ENCODE measurements at places on chromosomes 16 and 17. TPM values are rescaled to one million over a fixed set of nuclear protein-coding genes. Genes with fewer than 3 reads are reported as not detected.

The SLC13A2 gene
- polyA plus RNA-seq: 11.1 TPM

The CAVIN1 gene
- 75.4 TPM for polyA plus RNA-seq

The TRPV3 gene
- polyA plus RNA-seq: 2.3 TPM

The ZNF207 gene
- polyA plus RNA-seq: 235 TPM

The VAT1L gene
- polyA plus RNA-seq: 5.9 TPM

The SPAG7 gene
- 93.4 TPM for polyA plus RNA-seq

The EMC8 gene
- 22.8 TPM for polyA plus RNA-seq

The PMP22 gene
- polyA plus RNA-seq: 76.1 TPM

The C17orf78 gene
- 0.12 TPM for polyA plus RNA-seq

The CPPED1 gene
- polyA plus RNA-seq: 25.1 TPM

The SHPK gene
- 17.3 TPM for polyA plus RNA-seq

The HBQ1 gene
- 0.85 TPM for polyA plus RNA-seq

DNA sequence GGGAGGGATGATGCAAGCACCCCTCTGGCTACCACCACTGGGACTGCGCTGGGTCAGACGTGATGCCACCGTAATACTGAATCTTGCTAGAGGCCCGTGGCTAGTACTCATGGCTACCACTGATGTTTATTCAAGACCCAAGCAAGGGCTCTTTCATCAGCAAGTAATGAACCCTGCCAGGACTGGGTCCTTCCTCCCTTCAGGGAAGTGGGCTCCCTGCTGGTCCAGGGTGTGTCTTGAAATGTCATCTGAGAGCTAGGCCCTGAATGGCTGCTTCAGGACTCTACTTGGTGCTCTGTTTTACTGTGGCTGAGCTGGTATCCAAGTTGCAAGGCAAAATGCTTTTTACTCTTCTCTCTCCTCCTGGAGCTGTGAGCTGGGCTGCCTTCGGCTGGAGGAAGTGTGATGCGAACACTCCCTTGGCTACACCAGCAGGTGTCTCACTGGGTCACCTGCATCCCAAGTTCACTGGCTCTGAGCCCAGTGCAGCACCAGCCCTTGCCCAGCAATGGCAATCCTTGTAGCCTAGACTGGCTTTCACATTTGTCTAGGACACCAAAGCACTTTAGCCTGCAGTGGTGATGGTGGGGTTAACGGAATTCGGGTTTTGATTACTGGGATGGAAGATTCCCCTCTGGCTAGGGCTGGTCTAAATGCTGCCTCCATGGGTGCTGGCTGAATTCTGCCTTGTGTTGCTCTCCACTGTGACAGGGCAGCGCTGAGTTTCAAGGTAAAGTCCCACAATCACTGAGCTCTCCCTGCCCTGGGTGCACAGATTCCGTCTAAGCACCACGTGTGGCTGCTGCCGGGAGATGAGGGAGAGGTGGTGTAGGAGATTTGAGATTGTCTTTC, 98.6 kb downstream of the USP22 start:
- no peak for DNase-seq

DNA sequence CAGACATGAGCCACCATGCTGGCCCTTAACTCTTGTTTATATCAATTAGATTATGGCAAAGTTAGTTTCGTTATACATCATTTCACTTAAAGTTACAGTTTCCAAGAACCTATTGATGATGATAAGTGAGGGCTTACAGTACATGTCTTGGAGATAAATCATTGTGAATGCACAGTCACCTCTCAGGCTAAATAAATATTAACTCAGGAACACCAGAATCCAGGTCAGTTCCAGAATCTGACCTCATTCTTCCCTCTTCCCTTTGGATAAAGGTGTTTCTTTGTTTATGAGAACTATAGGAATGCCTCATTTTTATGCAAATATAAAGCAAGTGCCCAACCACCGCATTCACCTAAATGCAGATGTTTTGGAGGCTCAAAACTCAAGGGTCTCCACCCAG, 48.4 kb upstream of the CRYM start:
- DNase-seq: no peak

DNA sequence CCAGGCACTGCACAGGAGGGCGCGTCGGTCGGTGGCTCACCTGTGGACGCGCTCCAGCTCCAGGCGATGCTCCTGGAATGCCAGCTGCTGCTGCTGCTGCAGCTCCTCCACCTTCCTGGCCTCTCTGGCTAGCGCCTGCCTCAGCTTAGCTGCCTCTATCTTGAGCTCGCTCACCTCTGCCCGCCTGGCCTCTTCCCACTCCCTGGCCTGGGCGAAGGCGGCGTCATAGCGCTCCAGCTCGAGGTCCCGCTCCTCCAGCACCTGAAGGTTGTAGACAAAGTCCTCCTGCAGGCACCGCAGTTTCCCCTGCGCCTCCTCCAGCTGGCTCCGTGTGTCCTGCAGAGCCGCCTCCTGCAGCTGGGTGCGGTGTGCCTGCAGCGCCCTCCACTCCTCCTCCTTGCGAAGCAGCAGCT, 11.1 kb downstream of the CCDC57 start:
- DNase-seq: no peak

DNA sequence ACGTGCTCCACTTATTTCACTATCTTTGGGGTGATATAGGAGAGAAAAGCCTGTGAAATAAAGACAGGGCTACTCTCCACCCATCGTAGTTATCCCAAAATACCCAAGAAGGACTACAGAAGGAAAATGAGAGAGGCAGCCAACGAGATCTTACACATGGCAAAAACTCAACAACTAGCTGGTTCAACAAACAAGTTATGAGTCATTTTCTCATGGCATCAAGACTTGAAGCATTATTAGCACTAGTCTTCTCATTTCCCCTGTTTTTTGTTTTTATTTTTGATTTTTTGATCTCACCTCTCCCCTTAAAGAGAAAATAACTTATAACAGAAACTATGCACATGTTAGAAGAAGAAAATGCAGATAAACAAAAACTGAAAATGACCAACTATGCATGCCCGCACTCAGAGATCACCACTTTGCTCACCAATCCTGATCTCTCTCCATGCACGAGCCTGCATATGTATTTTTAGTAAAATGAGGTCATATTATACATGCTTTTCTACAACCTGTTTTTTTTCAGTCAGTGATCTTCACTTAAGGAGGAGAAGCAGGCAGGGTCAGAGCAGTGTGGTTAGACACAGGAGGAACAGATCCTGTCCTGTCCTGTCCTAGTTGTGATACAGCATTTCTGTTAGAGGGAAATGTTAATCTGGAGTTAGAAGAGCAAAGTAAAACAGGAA, 22.8 kb downstream of the FAM117A start:
- no peak for DNase-seq

GRCh38 chr17:43998552-43998951, 5.9 kb upstream of the NAGS start:
- no peak for DNase-seq

- DNase-seq: no peak
Observed at GRCh38 chr17:37743875-37744632, 805 bp downstream of the HNF1B start.

GRCh38 chr16:30398661-30399434, 3.6 kb downstream of the ZNF48 start:
- DNase-seq: no peak

GRCh38 chr16:79463841-79464240, 136.7 kb downstream of the MAF start:
- no peak for DNase-seq

GRCh38 chr17:56011406-56012131, 141.7 kb upstream of the ANKFN1 start:
- DNase-seq: no peak

- no peak for DNase-seq
Observed at GRCh38 chr16:55832773-55833691, at the start of gene CES1. CES1 (minus strand) TSS chr16:55833096; CDS start chr16:55833055, 41 bp downstream.

DNA sequence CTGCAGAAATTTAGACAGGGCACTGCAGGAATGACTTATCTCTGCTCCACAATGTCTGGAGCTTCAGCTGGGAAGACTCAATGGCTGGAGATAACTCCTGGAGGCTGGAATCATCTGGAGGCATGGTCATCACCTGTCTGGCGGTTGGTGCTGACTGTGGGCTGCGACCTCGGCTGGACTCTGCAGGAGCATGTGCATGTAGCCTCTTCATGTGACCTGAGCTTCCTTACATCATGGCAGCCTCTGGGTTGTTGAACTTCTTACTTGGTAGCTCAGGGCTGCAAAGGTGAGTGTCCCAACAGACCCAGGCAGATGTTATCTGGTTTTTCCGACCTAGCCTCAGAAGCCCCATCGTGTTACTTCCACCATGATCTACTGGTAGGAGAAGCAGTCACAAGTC, 188.2 kb upstream of the RPL38 start:
- DNase-seq: no peak

- DNase-seq: no peak
Observed at GRCh38 chr16:27779641-27780164, 229.8 kb downstream of the KATNIP start.

- no peak for DNase-seq
Observed at GRCh38 chr17:27544350-27545131, 86.4 kb upstream of the LGALS9 start.

DNA sequence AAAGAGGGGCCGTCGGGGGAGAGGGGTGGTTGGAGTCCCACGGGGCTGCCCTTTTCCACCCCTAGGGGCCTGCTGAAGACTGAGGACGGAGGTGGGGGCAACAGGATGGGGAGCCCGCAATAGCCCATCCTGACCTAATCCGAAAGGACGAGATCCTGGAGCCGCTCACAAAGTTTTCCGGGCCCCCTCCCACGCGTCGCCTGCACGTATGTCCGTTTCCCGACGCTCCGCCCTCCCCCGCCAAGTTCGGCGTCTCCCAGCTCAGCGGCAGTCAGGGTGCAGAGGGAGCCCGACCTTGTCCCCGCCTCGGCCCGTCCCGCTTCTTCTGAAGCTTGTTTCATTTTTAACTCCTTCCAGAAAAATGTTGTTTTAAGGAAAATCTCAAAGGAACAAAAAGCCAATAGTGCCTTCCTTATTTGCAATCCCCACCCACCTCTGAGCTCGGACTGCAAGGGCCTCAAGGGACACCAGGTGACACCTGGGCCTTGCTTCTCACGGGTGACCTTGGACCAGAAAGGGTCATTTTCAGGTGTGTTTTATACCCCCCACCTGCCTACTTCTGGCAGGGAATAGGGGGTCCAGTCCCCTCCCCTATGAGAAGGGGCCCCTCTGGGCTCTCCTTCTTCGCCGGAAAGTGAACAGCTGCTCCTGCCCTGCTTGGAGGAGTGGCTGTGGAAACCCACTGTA, 3.4 kb upstream of the ZNF423 start:
- DNase-seq: no peak

GRCh38 chr17:71423871-71424546, 696.8 kb upstream of the SOX9 start:
- DNase-seq: no peak

GRCh38 chr16:11020792-11021551, 76.6 kb downstream of the CLEC16A start:
- no peak for DNase-seq

DNA sequence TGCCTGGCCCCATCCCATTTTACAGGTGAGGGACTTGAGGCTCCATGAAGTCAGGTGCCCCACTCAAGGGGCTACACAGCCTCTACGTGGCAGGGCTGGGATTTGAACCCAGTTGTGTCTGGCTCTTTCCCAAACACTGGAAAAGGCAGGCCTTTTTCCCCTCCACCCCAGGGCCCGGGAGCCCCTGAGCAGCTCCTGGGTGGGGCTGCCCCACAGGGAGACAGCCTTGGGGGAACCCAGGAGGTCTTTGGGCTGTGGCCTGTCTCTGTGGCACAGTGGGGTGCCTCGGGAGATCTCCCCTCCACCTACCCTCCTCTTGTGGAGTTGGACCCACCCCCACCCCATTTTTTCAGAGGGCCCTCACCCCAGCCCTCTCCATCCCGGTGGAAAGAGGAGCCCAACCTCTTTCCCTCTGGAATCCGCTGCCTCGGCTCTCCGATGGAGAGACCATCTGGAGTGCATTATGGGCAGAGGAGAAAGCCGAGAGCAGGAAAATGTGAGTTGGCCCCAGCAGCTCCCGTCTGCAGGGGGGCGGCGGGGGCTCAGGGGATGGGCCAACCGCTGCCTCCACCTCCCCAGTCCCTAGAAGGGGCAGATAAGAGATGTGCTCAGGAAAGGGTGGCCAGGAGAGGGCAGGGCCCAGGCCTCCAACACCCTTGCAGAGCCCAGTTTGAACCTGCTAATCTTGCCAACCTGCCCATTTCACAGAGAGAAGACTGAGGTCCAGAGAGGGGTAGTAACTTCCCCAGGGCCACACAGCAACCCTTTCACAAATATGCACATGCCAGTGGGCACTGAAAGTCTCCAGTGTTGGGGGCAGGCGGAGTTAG, 15.4 kb upstream of the TMEM92 start:
- no peak for DNase-seq

Data from left renal pelvis (tissue), 4 donors.